Stimulated activated CD4-positive, alpha-beta T cell treated with anti-CD3 and anti-CD28 coated beads, Interleukin-1b, Interleukin-23, amount 100 ng/mL, for 48 hours (primary cell): ENCODE measurements at places on chromosomes 5 and 9.

DNA sequence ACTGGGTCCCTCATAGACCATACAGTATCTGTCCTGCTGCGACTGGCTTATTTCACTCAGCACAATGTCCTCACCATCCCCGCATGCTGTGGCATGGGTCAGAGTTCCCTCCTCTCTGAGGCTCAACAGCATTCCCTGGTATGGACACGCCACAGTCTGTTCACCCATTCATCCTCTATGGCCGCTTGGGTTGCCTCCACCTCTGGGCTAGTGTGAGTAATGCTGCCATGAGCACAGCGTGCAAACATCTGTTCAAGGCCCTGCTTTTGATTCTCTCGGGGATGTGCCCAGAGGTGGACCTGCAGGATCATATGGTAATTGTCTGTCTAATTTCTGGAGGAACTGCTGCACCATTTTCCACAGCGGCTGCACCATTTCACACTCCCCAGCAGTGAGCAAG, 5.5 kb upstream of the FBP2 start:
- no peak for DNase-seq

DNA sequence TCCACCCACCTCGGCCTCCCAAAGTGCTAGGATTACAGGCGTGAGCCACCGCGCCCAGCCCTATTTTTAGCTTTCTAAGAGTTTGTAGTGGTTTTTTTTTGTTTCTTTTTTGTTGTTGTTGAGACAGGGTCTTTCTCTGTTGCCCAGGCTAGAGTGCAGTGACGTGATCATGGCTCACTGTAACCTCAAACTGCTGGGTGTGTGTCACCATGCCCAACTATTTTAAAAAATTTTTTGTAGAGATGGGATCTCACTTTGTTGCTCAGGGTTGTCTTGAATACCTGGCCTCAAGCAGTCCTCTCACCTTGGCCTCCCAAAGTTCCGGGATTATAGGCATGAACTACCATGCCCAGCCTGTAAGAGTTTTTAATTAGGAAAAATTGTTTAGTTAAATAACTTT, 145.3 kb upstream of the SH3GL2 start:
- DNase-seq, result no peak

GRCh38 chr5:121915765-121916164, 46.0 kb upstream of the SRFBP1 start:
- no peak for DNase-seq

- DNase-seq, result no peak
These were observed 527.2 kb downstream of the NR2F1-AS1 start for GRCh38 chr5:93053825-93054224.

DNA sequence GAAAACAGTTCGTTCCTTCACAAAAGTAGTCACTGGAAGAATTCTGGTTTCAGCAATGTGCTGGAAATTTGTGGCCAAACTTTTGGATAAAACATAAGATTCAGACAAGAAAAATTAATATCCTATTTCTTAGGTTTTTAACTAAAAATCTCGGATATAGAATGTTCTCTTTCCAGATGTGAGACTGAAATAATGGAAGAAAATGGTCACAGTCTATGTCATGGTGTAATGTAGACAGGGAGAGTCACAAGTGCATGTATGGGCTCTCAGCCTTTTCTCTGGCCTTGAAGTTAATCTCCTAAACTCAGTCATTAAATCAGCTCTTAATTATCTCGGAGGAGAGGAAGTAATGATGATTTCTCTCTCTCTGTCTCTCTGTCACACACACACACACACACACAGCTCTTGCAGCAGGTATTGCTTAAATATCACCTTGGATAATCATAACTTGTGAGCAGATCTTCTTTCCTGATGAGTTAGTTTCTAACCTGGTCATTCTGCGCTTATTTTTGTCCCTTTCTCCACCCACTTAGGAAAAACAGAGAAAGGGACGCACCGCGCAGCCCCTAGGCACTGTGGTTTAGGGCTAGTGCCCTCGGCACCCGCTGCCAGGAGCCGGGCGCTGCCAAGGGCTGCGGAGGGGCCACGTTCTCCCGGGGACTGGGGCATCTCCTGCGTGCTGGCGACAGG, 672 bp upstream of the ITGA2 start:
- peak; percentile 11 for DNase-seq

- peak; percentile 92 for DNase-seq
These were observed at the start of gene FBXW2 for GRCh38 chr9:120792898-120793765. Gene FBXW2 (minus strand): TSS chr9:120793416. CDS start chr9:120788258, 5,158 bp downstream.

DNA sequence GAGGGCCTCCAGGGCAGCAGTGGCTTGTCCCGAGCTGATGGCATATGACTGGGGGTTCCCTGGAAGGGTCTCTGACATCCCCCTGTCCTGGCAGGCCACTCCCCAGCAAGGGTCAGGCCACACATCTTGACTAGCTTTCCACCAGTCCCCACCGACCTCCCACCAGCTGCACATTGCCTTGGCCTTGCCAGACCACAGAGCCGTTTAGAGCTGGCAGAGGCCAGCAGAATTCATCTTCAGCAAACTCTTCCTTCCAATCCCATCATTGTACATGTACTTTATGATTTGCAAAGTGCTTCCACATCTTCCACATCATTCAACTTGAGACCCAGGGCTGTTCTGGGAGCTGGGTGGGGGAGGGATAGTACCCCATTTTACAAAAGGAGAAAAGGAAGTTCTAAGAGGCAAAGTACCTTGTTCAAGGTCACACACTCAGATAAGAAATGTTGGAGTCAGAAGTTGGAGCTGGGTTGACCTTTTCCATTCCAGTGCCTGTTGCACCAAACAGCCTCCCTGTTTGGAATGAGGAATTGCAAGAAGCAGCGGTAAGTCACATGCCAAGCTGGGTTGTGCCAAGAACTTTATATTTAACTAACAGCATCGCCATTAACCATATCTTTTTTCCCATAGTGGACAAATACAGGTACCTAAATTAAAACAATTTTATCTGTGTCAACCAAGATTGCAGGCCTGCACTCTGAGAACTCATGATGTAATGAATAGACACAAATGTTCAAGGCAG, 25.8 kb upstream of the COL15A1 start:
- DNase-seq, result no peak

GRCh38 chr9:5851445-5851844, 18.5 kb upstream of the ERMP1 start:
- peak; percentile 58 for DNase-seq

DNA sequence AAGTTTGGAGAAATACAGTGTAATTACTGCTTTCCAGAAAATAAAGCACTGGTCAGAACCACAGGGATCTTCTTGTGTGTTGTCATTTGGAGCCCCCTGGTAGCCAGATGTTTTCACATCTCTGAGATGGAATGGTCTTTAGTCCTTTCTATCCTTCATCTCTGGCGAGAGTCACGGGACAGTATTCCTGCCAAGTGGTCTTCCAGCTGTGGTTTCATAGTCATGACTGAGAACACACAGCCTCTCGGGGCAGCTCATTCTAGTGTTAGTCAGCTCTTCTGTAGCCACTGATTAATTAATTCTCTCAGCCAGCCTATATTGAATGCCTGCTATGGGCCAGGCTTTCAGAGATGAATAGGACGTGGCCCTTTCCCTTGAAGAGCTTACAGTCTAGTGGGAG, 34.1 kb downstream of the HMGXB3 start:
- no peak for DNase-seq

- DNase-seq, result no peak
These were observed 133.1 kb upstream of the CDH12 start for GRCh38 chr5:22986281-22986680.

- no peak for DNase-seq
These were observed 36.2 kb downstream of the STC2 start for GRCh38 chr5:173291722-173292658.

DNA sequence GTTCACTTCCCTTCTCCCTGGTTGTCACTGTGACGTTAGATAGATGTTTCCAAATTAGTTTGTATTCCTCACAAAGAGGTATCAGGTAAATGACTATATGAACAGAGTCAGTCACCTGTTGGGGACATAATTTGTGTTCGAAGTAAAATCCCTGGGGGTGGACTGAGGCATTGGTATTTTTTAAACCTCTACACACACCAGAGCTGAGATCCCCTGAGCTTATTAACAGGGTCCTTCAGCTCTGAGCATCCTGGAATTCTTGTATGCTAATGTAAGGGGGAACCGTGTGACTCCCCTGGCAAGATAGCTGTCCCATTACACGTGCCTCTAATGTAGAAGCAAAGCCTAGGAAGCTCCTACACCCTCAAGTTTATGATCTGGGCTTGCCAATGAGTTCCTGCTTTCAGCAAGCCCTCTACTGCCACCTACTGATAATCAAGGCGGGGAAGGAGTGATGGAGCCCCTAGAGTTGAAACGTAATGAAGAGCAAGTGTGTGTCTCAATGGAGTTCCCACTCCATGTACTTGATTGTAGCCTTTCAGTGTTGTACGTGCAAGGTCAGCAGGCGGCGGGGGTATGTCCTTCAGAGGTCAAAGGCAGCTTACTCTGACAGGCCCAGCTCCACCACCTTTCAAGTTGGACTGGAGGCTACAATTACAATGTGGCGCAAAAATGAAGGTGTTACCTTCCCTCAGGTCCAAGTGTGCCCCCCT, 14.4 kb downstream of the PRKACG start:
- DNase-seq, result peak; percentile 65

DNA sequence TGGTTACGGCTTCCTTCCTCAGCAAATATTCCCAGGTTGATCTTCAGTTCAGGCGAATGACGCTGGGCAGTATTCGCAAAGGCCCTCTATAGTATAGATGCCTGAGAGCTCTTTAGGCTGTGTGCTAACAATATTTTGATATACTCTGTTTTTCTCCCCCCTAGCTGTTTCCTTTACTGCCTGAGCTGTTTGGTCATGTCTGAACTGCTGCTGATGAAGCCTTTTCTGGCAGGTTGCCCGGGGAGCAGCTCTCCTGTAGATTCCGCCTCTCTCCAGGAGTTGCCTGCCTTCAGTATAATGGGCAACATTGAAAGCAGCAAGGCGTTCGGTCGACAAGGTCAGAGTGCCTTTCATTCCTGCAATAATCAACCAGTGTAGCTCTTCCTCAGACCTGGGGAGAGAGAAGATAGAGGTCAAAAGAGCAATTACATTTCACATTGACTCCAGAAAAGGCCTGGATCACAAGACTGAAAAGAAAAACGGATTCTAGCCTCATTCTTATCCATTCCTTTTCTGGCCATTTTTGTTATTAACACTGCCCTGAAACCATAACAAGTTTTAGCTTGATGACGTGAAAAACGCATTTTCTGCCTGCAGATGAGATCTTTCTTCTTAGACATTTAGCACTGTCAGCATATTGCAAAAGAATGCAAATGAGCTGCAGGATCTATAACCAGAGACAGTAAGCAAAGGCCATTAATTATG, 60.1 kb upstream of the ZNF608 start:
- no peak for DNase-seq

- DNase-seq, result no peak
These were observed 803.8 kb upstream of the ZNF608 start for GRCh38 chr5:125550274-125550673.

GRCh38 chr5:428219-428618, 14.8 kb upstream of the EXOC3 start:
- no peak for DNase-seq

DNA sequence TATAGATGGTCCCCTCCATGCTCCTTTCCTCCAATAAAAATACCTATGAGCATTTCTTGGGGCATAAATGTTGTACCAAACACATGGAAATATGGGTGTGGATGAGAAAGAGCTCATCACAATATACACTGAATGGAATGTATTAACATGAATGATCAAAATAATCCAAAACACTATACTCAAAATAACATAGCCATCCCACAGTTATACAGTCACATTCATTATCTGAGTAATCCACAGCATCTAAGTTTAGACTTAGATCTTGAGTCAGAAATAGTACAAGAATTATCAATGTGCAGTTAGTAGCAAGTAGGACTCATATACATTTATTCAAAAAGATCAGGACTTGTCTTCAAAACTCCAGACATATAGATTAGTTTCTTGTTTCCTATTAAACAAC, 175.2 kb upstream of the NREP start:
- DNase-seq, result no peak

- DNase-seq, result no peak
These were observed 160.6 kb downstream of the ZDHHC21 start for GRCh38 chr9:14532456-14533115.

- no peak for DNase-seq
These were observed 166.9 kb downstream of the DMRT2 start for GRCh38 chr9:1217076-1217475.

DNA sequence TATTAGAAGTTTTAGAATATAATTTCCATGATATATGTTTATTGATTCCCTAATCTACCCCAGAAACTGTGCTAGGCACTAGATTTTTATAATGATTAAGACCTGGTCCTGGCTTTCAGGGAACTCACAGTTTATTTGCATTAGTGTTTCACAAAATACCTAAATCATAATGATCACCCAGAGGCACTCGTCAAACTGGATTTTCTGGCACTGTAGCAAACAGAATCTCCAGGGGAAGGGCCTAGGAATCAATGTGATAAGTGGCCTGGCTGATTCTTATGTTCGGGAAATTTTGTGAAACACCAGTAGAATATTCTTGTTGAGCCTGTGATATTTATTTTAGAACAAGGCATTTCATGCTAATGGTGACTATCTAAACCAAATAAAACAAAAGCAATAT, 37.4 kb upstream of the SRP19 start:
- no peak for DNase-seq

GRCh38 chr9:33082128-33082527, 5.7 kb upstream of the SMU1 start:
- no peak for DNase-seq

- DNase-seq, result no peak
These were observed 75.7 kb upstream of the GLIS3 start for GRCh38 chr9:4375424-4376200.

DNA sequence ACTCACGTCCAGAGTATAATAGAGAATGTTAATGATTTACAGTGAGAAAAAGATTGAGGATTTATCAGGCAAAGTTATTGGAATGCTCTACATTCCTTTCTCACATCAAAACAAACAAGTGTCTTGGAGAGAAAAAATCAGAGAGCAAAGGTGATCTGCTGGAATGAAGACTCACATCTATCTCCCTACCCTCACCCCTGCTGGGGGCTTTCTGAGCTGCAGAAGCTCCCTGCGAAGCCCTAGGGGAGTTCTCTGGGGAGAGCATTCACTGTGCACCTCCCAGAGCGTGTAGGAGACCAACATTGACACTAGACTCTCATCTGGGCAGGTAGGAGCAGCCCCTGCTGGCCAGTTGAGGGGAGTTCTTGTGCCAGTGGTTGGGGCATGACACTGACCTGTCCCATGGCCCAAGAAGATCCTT, 76.6 kb upstream of the ADAMTS16 start:
- no peak for DNase-seq

- no peak for DNase-seq
These were observed 1.3 kb upstream of the PTPDC1 start for GRCh38 chr9:94082956-94083355.

DNA sequence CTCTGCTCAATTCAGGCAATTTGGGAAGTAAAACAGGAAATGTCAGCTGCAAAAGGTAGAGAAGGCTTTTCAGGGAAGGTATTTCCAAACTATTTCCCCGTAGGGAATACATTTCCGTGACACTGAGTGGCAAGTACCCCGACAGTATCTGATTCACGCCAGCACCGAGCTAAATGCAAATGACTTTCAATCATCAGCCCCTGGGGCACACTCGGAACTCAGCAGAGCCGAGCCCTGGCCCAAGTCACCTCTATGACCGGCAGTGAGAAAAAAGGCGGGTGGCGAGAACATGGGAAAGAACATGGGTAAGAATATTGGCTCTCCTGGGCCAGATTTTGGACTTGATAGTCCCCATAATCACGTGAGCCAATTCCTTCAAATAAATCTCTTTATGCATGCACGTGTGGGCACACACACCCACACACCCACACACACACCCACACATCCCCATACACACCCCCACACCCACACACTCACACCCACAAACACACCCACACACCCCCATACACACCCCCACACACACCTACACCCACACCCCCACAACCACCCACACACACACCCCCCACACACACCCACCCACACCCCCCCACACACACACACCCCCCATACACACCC, 43.0 kb downstream of the COL23A1 start:
- DNase-seq, result no peak
